Stimulated activated CD4-positive, alpha-beta T cell treated with anti-CD3 and anti-CD28 coated beads, Interleukin-15, amount 100 ng/mL, for 24 hours (primary cell): ENCODE measurements at places on chromosomes 5 and 9.

- DNase-seq: no peak
Measured at GRCh38 chr5:51622161-51622790, 239.0 kb downstream of the ISL1 start.

GRCh38 chr9:76464706-76465105, 5.7 kb downstream of the GCNT1 start:
- DNase-seq: no peak

GRCh38 chr9:137458194-137459151, 661 bp downstream of the NSMF start:
- DNase-seq: no peak

DNA sequence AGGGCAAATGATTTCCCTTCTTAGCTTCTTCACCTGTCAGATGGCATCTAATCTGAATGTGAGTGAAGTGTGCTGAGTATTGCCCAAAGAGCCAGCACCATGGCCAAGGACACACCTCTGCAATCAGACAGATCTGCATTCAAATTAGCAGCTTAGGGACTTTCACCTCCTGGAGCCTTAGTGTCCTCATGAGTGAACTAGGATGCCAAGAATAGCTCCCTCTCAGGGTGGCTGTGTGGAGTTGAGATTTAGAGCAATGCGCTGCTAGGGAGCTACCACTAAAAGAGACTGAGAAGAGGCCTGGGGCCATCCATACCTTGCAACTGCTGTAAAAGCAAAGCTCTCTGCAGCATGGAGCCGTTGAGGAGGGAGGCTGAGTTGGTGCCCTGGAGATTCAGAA, 1.4 kb downstream of the CIZ1 start:
- DNase-seq: no peak

- DNase-seq: no peak
Measured at GRCh38 chr9:3348169-3348568, 177.6 kb downstream of the RFX3 start.

- DNase-seq: no peak
Measured at GRCh38 chr5:32270946-32271345, 41.8 kb downstream of the MTMR12 start.

GRCh38 chr9:87541663-87542062, 44.0 kb downstream of the DAPK1 start:
- no peak for DNase-seq

DNA sequence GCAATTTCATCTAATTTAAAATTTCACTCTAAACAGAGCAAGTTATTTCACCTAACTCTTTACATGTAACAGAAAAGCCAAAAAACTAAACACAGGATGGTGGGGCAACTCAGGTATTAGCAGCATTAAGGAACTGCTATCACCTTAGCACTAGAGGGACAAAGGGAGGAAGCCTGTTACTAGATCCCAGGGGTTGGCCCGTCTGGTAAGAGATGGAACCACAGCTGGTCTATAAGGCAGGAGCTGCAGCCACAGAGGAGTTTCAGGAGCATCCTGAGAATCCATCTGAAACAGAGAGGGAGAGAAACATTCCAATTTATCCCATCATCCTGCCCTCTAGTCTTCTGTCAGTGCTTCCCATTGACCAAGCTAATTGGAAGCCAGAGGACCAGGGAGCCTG, 300.3 kb downstream of the MRPS30 start:
- no peak for DNase-seq

DNA sequence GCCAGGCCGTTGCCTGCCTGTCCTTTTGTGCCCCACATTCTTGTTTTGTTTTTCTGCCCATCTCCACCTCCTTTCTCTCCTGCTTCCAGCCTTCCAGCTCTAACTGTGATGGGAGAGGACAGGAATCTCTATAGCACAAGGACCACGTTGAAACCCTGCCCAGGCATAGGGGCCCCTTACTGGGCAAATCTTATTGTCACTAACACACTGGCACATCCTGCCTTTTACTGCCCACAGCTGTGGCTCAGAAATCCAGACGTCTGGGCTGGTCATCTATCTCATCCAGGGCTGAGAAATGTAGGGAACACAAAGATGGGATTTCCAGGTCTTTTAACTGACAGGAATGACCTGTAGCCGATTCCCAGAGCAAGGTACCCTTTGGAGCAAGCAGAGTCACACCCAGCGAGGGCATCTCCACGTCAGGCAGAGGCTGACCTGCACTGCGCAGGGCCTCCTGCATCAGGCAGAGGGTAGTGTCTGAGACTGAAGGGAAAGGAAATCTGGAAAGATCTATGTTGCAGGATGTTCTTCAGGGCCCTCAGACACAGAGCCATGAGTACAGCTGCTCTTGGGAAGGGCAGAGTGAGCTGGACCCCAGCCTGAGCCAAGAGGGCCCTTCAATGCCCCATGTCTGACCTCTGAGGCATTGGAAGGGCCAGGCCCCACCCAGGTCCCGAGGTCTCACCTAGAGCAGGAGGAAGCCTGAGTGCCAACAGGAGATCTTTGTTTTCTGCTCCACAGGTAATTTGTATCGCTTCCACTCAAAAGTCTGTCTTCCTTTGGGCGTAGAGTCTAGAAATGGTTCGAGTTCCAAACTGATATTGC, 278.8 kb downstream of the FSTL4 start:
- DNase-seq: no peak

DNA sequence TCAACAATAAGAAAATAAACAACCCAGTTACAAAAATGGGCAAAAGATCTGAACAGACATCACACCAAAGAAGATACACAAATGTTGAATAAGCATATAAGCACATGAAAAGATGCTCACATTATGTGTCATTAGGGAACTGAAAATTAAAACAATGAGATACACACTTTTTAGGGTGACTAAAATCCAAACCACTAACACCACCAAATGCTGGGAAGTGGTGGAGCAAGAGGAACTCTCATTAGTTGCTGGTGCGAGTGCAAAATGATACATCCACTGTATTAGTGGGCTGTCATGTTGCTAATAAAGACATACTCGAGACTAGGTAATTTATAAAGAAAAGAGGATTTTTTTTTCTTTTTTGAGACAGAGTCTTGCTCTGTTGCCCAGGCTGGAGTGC, 329.1 kb downstream of the TMEM38B start:
- no peak for DNase-seq

DNA sequence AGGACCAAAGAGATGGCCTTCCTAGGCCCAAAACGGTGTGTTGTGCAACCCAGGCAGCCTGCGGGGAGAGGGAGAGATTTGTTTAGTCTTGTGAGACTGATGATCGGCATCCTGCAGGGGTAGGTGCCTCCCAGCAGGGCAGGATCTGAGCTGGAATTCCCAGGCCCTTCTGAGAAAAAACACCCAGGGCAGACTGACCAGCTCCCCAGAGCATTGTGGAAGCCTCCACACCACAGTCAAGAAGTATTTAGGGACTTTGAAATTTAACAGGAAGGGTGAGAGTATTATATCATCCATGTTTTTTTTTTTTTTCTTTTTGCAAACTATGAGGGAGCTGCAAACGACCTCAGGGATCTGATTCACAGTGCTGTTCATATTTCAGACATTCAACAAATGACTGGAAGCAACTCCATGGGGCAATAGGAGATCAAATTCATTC, 104.5 kb upstream of the LHFPL2 start:
- DNase-seq: no peak

- DNase-seq: no peak
Measured at GRCh38 chr9:79757881-79758669, 186.3 kb downstream of the TLE4 start.

- no peak for DNase-seq
Measured at GRCh38 chr9:130327781-130328348, 62.3 kb downstream of the HMCN2 start.

- DNase-seq: no peak
Measured at GRCh38 chr5:63070001-63070400, 491.4 kb downstream of the LRRC70 start.

DNA sequence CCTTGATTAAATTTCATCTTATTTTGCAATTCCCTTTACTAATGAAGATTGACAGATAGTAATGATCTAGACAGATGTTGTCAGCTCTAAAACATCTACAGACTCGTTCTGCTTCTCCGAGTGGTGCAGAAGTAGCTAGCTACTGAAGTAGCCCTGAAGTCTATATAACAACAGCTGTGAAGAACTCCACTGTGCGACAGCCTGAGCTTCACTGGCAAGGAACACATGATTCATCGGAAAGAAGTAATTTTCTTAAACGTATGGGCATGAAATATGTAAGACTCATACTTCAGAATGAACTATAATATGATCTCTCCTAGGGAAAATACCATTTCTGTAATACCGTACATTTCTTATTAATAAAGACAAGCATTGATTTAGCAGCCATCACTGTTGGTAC, 96.2 kb downstream of the TRPM3 start:
- DNase-seq: no peak

GRCh38 chr5:158777647-158778350, 321.9 kb downstream of the EBF1 start:
- DNase-seq: no peak

- no peak for DNase-seq
Measured at GRCh38 chr5:136033848-136034247, 5.1 kb downstream of the TGFBI start.

- no peak for DNase-seq
Measured at GRCh38 chr9:113770396-113770795, 105.7 kb upstream of the ZNF618 start.
